Central memory CD4-positive, alpha-beta T cell (primary cell): ENCODE measurements at places on chromosomes 6 and 20.

GRCh38 chr6:52510213-52510562, 66.7 kb downstream of the TRAM2 start:
- DNase-seq: no peak

DNA sequence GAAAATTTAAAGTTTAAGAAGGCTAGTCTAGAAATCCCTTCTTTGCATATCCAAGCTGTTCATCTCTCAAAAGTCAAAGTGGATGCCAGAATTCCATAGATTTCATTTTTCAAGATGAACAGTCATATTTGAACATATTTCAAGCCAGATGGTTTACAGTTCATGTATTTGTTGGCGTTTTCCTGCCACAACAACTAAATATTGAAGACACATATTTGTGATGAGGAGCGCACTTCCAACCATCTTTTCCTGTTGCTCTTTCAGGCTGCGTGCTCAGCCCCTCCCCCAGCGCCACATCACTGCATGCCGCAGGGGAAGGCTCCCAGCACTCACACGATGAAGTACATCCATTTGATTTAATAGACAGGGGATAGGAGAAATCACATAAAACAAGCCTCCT, 5.9 kb upstream of the NOX3 start:
- no peak for DNase-seq

- DNase-seq: no peak
Measured at GRCh38 chr6:21918041-21918440, 324.5 kb downstream of the SOX4 start.

DNA sequence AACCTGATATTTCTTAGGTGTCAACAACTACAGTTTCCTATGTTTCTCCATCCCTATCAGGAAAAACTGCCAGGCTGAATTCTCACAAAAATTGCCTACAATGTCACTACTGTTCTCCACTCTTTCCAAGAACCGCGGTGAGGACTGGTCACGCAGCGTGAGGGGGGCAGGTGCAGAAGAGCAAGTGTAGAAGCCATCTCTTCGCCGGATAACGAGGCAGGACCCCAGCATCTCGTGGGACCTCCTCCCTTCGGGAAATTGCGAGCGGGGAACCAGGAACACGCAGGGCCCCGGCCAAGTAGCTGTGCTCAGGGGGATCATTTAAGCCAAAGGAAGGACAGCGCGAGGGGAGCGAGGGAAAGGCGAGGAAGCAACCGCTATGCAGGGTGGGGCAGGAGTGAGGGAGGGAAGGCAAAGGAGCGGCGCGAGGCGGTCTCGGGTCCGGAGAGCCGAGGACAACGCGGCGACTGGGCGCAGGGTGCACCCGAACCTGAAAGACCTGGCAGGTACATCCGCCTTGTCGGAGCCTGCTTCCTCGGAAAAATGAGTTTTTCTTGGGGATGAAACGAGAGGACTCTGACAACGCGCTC, 559 bp downstream of the APMAP start:
- no peak for DNase-seq

DNA sequence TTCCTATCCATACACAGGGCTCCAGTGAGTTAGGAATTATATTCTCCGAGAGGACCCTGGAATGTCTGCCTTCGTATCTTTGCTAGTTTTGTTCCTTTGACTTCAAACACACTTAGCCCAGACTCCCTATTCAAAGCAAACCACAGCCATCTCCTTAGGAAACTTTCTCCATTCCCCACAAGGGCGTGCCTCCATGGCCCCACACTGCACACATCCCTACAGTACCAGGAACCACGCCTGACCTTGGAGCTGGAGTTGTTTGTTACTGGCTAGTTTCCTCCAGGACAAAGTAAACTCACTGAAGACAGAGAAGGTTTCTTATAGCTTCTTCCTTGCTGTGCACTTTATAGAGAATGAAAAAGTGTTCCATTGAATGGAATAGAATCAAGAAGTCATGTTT, 412.8 kb upstream of the AGPAT4 start:
- DNase-seq: no peak

GRCh38 chr6:25302151-25302550, 23.0 kb downstream of the CARMIL1 start:
- no peak for DNase-seq

- DNase-seq: no peak
Measured at GRCh38 chr6:169205176-169206160, 48.2 kb downstream of the THBS2 start.

DNA sequence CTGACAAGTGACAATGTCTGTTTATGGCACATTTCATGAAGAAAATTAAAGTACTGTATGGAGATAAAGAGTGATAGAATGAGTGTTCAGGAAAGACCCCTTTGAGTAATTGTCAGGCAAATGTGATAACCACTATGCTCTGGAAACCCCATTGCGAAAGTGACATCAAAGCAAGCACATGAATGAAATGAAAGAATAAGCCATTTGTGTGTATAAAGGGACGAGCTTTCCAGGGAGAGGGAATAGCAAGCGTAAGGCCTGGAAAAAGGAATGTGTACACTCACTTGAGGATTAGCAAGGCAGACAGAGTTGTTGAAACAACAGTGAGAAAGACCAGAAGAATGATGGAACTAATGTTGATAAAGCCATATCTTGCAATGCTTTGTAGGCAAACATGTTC, 490.0 kb downstream of the GRIK2 start:
- no peak for DNase-seq

DNA sequence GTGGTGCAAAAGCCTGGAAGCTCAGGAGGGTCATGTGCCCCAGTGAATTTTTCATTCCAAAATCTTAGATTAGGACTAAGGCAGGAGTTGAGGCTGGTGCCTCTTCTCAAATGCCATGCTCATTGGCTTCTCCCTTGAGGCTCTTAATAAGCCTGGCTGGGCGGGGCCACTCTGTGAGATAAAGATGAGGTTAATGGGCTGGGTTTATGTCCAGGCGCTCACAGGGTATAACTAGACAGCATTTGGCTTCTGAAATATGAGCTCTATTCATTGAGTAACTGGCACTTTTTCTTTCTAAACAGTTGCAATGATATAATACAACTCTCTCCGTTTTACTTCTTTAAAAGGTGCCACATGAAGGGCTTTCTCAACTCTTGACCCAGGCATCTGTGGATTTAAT, 156.3 kb downstream of the SCML4 start:
- DNase-seq: no peak

DNA sequence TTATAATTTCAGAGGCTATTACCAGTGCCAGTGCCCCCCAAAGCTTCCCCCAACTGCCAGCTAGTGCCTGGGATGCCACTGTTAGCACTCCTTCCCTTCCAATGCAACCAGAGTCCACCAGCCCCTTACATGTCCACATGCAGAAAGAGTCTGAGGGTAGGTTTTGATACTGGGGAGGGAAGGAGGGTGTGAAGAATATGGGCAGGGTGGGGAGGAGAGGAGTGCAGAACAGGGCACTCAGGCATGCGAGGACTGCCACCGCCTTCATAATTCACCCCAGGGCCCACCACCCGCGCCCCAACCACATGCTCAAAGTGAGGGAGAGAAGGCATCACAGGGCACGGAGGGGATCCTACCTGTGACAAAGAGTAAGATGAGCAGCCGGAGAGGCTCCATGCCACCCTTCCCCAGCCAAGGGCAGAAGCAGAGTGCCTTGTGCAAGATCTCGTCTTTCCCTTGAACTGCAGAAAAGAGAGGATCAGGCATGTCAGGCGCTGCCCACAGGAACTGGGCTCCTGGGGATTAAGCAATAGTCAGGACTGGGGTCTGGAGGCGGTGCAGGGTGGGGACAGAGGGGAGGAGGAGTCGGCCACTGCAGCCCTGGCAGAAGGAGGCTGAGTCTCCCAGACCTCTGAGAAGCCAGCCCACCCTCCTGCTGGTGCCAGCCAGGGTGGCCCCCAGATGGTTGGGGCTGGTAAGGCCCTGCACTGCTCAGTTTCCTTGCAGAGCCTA, at the start of gene TREM2:
Gene TREM2, minus strand, starts transcription at position 430 of the 732 bp plus-strand sequence. Its CDS starts 34 bp downstream, at position 396.
- no peak for DNase-seq

- DNase-seq: no peak
Measured at GRCh38 chr6:53765270-53765669, 29.5 kb upstream of the LRRC1 start.

DNA sequence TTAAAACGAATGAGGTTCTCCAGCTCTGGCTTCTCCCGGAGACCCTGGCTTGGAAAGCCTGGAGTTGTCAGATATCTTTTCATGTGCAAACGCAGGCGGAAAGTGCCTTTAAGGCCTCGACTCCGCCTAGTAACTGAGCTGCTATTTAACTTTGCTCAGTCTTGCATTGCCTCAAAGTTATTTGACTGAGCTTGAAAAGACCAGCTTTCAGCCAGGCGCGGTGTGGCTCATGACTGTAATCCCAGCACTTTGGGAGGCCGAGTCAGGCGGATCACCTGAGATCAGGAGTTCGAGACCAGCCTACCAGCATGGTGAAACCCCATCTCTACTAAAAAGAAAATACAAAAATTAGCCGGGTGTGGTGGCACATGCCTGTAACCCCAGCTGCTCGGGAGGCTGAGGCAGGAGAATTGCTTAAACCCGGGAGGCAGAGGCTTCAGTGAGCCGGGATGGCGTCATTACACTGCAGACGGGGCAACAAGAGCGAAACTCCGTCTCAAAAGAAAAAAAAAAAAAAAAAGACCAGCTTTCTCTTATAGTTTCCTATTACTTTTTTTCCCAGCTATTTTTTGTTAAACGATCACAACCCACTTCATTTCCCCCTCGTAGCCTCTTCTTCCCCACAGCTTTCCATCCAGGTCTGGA, 1.9 kb downstream of the GCNT2 start:
- DNase-seq: no peak

DNA sequence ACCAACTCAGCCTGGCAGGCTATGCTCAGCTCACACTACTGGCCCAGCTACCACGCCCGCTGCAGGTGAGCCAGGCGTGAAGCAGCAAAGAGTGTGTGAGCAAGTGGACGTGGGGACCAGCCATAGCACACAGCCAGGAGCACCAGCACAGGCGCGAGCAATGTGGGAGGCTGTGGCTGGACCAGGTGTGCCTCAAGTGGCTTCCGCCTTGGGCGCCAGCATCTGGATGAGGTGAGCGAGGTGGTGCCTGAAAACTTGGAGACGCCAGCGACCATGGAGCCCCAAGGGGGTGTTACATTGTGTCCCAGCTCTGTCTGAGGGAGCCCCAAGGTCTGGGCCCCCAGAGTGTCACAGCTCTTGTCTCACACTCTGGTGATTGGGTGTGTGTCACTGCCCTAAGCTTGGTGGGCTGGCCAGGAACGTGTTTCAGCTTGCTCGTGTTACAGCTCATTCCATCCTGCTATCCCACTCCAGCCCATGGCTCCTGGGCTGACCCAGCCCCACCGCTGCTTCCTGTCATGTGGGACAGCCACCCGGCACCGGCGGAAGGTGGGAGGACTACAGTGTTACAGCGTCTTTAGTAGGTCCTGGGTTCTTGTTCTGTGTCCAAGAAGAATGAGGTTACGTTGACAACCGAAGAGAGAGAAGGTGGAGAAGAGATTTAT, 508.0 kb upstream of the MMS22L start:
- no peak for DNase-seq

DNA sequence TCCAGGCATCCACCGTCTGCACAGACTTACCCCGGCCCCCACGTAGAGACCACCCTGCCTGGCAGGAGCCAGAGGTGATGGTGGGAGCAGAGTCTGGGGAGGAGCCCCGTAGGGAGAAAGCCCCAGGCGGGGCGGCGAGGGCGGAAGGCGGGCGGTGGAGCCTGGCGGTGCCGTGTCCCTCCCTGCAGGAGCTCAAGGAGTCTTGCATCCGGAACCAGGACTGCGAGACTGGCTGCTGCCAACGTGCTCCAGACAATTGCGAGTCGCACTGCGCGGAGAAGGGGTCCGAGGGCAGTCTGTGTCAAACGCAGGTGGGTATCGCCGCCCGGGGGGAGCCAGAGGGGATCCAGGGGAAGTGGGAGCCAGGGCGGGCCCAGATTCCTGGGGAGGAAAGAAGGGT, 6.0 kb downstream of the CLPSL1 start:
- no peak for DNase-seq

- DNase-seq: no peak
Measured at GRCh38 chr6:42522036-42522435, 41.8 kb upstream of the UBR2 start.

- no peak for DNase-seq
Measured at GRCh38 chr6:148134592-148134991, 208.0 kb upstream of the SASH1 start.

- no peak for DNase-seq
Measured at GRCh38 chr6:137573739-137574138, 79.5 kb upstream of the OLIG3 start.

DNA sequence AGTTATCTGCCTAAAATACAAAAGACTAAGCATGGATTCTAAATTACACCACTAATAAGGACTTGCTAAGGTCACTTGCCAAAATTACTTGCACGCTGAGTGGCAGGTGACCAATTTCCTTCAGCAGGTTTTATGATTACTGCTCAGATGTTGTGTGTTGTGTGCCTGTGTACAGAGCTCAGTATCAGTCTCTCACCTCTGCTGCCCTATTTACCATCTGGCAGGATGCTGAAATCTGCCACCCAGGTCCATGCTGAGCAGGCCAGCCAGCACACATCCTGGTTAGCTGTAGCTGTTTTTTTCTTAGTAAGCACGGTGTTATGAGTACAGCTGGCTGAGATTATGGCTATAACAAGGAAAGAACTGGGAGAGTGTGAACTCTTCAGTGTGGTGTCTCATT, 34.0 kb downstream of the ELOVL4 start:
- no peak for DNase-seq

DNA sequence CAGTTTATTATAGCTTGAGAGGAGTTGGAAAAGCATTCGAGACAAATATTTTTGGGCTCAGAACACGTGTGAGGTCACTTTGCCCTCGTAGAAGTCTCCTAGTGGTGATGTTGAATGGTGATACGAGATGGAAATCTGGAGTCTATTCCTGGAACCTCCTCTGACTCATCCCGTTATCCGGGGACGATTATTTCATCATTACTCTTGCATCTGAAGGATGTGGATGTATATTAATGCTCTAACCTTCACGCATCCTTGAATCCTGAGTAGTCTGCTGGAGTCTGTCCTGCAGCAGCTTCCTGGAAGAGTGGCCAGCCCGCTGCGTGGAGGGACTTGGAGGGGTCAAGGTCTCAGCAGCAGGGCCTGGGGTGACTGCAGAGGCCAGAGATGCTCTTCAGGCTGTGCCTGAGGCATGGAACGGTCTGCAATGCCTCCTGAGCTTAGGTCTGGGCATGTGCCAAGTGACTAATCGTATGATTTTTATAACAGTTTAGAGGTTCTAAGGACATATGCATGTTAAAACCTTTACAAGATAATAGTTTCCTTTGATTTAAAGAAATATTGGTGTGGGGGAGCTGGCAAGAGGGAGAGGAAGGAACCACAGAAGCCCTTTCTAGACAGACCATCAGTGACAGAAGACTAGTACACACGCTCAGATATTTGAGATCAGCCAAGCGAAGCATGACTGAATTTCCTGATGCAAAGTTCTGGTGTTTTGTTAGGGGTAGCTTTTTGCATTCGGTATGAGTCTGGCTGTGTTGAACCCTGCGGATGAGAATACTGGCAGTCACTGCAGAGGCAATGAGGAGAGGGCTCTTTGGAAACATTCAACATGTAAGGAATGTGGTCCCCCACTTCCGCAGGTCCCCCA, 400.2 kb downstream of the QKI start:
- no peak for DNase-seq
